ENCODE measurements at places on chromosomes 2 and 18.

DNA sequence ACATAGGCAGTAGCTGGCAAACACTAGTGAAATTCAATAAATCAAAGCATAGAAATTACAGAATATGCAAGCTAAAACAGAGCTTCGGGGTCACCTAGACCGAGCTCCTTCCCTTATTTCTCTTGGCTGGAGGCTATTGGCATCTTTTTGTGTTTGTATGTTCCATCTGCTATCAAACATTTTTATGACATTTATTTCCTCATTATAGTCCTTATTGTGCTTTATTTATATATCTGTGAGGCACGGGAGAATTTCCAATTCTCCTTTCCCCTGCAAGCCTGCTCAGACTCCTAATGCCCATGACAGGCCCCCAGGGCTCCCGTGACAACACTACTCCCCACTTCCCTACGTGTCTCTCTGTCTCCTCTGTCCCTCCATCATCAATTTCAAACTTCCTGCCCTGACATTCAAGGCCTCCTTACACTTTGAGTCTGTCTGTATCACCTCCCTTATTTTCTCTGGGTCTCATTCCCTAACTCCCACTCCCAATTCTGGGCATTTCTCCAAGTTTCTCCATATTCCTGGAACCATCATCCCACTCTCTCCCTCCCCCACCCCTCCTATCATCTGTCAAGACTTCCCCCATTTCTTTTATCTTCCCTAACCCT, 316.9 kb downstream of the OSR1 start:
- DNase-seq: no peak

DNA sequence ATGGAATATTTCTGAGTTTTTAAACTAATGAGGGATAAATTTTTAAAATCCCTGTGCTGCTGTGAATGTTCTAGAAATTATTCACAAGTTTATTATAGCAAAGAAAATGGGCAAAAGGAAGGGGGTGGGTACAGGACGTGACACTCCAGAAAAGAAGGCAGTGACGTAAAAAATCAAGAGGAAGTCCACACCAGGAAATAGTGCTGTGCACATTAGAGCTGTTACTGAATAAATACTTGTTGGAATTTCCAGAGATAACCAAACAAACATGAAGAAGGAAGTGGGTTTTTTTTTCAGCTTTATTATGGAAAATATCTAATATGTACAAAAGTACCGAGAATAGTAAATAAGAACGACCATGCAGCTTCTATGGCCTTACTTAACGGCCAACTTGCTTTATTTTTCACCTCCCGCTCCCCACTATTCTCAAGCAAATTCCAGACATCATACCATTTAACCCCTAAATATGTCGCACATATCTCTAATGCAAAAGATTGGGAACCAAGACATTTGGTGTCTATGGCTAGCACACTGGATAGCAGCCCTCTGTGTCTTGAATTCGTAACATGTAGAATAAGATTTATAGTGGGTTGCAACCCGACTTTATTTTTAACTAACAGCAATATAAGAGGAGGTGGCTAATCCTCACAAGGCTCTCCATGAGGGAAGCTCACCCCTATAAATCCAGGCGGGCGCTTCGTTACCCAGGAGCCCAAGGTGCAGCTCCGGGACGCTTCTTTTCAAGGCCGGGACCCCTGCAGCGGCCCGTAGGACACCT, 580 bp upstream of the NDUFV2 start:
- DNase-seq: no peak

GRCh38 chr2:146295080-146295670, 1549.7 kb upstream of the ACVR2A start:
- DNase-seq: no peak

GRCh38 chr2:55871637-55872036, 51.9 kb downstream of the EFEMP1 start:
- no peak for DNase-seq

DNA sequence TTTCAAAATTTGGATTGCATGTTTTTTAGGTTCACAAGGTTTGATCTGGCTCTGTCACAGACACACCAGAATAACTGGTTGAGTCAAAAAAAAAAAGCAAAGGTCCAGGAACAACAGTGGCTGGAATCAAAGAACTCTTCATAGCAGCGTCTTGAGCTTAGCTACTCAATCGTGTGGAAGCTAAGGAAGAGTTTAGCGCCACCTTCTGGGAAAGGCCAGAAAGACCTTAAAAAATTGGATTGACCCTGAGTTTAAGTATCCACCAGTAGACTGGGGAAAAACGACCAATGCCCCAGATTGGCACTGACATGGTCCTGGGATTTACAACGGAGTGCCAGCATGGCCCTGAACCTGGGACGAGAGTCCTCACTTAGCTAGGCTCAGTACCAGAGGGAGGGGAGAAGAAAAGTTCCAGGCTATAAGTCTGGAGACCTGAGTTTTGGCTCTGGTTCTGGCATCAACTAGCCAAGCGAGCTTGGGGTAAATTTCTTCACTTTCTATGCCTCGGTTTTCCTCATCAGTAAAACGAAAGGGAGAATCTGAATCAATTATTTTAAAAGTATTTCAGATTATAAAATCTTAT, 71.1 kb upstream of the TFCP2L1 start:
- no peak for DNase-seq

DNA sequence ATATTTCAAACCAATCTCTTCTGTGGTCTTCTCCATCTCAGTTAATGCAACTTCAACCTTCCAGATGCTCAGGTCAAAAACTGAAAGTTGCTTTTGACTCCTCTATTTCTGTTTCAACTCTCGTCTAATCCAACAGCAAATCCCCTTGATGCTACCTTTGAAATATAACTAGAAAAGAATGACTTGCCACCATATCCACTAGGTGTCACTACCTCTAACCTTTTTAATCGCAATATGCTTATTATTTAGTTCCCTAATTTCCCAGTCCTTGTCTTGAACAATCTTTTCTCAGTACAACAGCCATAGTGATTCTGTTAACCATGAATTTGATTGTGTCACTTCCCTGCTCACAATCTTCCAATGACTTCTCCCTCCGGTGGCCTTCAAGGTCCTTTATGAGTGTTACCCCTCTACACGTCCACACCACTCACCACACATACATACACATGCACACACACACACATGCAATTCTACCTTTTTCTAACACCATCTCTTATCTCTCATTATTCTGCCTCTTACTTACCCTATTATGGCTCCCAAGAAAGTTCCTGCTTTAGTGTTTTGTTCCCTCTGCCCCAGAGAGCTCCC, 245.5 kb upstream of the KCNJ3 start:
- DNase-seq: no peak
